Activated CD4-positive, alpha-beta T cell treated with anti-CD3 and anti-CD28 coated beads, Interleukin-2, Interleukin-4, amounts not matched to agents 100 ng/mL and 50 ng/mL, durations not matched to agents 16 hours and 8 hours (primary cell): ENCODE measurements at places on chromosomes 3 and 15.
A peak's percentile ranks its signal among the peaks of the same experiment; 100 is the strongest.

- no peak for DNase-seq
Observed at GRCh38 chr3:178743297-178743696, 207.1 kb downstream of the KCNMB2 start.

DNA sequence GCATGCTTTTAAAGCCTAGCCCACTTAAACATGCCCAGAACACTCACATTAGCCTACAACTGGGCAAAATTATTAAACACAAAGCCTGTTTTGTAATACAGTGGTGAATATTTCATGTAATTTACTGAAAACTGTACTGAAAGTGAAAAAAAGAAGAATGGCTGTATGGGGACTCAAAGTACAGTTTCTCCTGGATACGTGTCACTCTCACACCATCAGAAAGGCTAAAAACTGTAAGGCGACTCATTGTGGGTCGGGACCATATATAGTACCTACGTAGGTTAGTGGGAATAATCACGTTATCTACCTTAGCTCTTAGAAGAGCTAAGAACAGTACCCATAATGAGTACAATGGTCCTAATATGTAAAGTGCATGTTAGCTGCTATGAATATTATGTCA, 80.2 kb upstream of the SPATA12 start:
- DNase-seq = no peak

GRCh38 chr3:140766465-140766864, 88.6 kb downstream of the TRIM42 start:
- peak; percentile 61 for DNase-seq

GRCh38 chr3:101513419-101513986, 491 bp upstream of the SENP7 start:
- DNase-seq = no peak

GRCh38 chr15:94673801-94674200, 442.4 kb downstream of the MCTP2 start:
- no peak for DNase-seq

DNA sequence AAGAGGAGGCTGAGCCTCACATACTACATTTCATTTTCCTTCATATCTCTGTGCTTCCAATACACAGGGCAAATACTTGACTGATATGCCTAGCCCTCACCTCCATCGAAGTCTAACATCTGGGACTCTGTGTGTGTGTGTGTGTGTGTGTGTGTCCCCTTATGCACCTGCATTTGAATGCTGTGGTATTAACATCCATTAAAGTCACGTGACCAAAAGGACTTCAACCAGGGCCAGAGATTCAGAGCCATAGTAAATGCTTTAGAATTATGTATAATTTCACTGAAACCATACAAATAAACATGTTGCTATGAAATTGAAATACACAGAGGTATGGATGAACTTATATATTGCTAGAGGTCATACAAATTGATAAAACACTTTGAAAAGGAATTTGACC, 165.8 kb upstream of the SEMA6D start:
- DNase-seq = no peak

GRCh38 chr3:153829606-153830170, 291.5 kb upstream of the ARHGEF26 start:
- DNase-seq = peak; percentile 6

DNA sequence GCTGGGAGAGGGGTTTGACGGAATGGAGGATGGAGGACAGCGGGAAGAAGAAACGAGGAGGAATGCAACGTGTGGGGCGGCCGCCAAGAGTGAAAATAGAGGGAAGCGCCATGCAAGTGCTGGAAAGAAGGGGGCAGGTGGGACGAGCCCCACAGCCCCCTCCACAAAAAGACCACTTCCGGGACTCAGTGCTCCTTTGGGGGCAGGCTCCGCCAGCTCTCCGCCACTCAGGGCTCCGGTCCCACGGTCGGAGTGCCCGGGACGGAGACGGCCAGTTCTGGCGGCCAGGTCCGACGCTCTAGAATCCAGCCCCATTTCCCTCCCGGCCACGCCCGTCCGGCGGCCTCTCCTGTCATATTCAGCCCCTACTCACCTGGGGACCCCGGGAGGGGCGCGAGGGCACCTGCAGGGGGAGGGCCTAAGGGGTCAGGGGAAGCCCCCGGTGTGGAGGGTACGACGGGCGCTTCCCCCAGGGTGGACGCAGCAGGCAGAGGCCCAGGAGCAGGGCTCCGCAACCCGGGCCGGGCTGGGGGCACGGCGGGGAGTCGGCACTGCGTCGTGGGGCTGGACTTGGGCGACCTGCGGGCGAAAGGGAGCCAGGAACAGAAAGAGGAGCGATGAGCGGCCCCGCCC, 25.5 kb upstream of the CSPG4 start:
- DNase-seq = no peak

- no peak for DNase-seq
Observed at GRCh38 chr15:48242015-48242414, 35.9 kb downstream of the SLC12A1 start.

- no peak for DNase-seq
Observed at GRCh38 chr3:131109156-131109555, 82.5 kb downstream of the NEK11 start.

- no peak for DNase-seq
Observed at GRCh38 chr3:152184971-152185686, 83.6 kb upstream of the MBNL1 start.

DNA sequence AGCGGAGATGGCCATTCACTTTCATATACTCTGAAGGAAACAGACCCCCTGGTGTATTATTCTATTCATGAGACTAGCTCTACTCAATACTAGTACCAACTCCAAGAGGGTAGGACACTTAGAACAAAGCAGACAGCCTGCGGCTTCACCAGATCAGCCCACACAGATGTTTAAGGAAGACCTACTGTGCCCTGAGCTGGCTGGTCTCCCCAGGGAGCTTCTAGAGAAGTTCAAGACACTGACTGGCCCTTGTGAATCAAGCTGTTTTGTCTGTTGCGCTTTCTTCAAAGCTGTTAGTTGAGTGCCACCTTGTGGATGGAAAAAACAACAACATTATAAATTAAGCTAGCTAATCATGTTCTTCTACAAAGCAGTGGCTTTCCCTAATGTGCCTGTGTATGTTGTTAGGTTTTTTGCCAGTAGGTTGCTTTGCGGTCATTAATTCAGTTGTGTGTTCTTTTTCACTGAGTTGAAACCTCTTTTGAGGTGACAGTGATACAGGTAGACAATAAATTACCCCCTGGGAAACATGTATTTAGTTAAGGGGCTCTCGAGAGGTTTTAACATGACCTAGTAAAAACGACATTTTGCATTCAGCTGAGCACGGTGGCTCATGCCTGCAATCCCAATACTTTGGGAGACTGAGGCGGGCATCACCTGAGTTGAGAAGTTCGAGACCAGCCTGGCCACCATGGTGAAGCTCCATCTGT, 64.2 kb upstream of the MYZAP start:
- DNase-seq = peak; percentile 53

DNA sequence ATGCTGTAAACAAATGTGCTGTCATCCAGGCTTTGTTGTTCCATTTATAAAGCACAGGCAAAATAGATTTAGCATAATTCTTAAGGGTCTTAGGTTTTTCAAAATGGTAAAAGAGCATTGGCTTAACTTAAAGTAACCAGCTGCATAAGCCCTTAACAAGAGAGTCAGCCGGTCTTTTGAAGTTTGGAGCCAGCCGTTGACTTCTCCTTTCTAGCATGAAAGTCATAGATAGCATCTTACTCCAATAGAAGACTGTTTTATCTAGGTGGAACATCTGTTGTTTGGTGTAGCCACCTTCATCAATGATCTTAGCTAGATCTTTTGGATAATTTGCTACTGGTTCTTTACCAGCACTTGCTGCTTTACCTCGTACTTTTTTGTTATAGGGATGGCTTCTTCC, 297.5 kb upstream of the DCBLD2 start:
- no peak for DNase-seq

- no peak for DNase-seq
Observed at GRCh38 chr15:69499521-69500211, 47.0 kb downstream of the RPLP1 start.

DNA sequence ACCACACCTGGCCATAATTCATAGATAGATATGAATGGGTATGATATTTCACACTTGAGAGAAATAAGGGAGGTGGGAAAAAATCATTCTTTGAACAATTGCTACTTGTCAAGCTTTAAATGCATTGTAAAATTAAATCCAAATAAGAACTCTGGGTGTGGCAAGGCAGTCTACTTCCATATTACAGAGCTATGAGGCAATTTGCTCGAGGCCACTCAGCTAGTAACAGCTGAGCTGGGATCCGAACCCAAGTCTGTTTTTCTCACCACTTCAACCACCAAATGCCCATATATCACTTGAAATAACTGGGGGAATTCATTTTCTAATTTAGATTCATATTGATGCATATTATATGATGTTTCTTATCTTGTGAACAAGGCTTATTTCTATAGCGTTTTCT, 482.2 kb upstream of the ADAMTS9 start:
- no peak for DNase-seq

DNA sequence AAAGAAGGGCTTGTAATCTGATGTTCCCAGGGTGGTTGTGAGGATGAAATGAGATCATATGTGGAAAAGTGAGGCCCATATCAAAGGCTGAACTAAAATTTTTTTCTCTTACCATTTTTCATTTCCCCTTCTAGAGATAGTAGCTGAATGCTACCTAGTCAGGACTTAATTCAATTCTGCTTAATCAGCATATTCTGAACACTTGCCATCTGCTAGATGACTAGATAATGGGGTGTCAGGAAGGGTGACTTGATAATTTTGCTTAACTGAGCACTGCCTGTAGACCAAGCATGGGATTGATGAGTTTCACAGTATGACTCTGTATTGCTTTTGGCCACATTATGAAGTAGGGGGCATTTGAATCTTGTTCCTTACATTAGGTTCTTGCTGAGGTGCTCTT, 136.2 kb downstream of the CHST2 start:
- DNase-seq = no peak

- DNase-seq = no peak
Observed at GRCh38 chr3:34065901-34066300, 267.5 kb downstream of the PDCD6IP start.

DNA sequence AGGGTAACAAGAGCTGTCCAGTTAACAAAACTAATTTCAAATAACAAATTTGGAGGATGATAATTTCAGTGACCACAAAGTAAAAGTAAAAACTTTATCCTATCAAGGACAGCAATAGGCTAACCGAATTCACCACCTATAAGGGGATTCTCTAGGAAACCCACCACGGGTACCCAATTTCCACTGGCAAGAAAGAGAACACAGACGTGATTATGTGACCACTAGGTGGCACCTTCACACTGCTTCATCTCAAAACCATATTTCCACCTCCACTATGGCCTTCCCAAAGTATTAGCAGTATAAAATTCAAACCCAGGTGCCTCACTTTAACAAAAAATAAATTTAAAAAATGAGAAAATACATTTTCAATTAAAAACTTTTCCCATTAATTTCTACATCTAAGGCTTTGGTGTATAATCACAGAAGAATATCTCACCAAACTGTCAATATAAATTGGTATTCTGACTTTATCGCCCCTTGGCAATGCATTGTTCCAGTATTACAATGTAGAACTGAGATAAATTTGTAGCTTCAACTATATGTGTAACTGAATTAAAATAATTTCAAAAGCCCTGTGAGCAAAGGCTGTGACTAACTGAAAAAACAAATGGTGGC, 96.5 kb downstream of the FSIP1 start:
- peak; percentile 54 for DNase-seq

DNA sequence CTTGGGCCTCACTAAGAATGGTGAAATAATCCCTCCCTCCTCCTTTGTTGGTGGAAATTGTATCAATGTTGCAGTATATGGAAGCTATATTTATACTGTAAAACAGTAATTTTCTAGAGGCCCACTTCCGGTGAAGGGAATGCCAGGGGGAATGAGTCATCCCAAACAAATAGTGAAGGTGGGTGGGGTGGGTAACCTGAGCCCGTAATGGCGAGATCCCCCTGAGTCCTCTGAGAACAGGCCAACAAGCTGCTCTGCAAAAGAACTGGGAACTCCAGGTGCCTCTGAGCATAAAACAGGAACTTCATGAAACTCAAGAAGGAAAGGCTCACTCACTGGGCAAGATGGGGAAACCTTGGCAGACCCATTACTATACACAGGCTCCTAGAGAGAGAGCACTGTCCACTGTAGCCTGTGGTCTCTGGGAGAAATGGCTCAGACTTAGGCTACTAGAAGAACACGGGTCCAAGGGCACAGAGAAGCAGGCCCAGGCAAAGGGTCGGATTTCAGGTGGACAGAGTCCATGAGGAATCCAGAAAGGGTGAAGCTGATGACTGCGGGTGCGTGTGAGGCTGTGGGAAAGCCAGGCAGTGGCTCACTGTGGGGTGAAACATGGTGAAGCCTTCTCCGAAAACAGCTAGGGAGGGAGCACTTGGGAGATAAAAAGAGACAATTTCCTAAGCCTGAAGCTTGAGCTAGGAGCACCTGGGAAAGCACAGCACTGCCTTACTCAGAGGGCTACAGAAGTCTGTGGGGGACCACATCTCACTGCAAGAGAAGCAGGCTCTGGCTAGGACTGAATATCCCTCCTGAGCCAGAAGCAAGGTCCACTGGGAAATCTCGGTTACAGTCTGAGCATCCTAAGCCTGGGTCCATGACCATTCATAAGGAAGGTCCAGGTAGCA, 19.8 kb downstream of the LARP6 start:
- no peak for DNase-seq

GRCh38 chr15:64847016-64847415, 5.3 kb downstream of the PLEKHO2 start:
- no peak for DNase-seq

DNA sequence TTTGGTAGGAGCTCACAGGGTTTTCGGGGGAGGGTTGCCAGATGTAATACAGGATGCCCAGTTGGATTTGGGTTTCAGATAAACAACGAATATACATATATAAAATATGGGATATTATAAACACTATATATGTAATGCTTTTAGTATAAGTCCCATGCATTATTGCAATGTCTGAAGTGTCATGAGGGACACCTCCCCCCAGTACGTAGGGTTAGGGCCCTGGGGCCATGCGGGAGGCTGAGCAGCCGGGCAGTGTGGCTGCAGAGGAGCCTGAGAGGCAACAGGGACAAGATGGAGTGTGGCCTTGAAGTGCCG, 148.9 kb downstream of the SMAD6 start:
- DNase-seq = no peak

DNA sequence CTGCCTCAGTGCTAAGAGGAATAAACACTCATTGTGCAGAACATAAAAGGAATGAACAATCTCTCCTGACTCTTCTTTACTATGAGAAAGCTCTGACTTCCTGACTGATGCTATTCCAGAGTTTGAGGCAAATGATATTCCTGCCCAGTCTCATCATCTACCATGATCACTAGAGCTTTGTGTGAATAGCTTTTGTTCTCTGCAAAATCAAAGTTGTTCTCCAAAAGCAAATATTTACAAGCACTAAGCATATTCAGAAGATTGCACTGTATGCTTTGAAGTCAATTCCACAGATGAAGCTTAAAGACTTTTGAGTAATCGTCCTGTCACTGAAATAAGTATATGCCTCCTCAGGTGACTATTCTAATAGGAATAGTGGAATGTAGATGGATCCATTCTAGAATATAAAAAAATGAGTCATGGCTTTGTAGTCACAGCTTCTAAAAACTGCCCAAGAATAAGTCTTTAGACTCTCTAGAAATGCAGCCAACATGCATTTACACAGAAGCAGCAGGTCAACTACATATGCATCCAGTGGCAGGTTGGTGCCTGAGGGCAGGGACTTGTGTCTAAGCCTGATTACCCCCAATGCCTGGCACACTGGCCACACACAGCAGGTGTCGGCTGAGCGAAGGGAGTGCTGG, 34.6 kb downstream of the TNFAIP8L3 start:
- no peak for DNase-seq
